ENCODE measurements at places on chromosomes 5 and 9.

DNA sequence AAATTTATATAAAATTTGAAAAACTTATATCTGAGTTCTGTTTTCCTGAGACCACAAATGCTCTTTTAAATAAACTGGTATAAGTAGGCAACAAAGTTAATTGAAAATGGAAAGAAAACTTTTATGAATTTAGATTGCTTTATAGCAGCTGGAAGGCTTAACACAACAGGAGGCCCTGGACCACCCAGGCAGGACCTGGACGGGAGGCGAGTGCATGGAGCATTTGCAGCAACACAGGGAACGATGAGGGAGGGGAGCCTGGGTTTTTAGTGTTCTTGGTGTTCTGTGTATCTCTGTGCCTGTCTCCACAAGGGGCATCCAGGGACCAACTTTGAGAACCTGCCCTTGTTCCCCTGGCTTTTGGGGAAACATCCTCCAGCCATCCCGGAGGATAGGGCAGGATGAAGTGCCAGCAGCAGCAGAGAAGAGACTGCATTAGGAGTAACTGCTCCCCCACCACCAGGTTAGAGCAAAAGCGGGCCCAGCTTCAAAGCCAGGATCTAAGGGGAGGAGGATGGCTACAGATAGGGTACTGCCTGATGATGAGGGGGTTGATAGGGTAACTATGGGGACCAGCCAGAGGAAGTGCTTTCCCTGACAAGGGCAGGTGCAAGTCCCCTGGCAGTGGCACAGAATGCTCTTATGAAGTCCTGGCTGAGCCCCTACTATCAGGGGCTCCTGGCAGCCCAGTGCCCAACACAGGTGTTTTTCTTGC is 6.7 kb upstream of the SPATA31E1 start:
- DNase-seq: no peak

- no peak for DNase-seq
These were observed 6.9 kb upstream of the ATP6V1G1 start for GRCh38 chr9:114580609-114581193.

- DNase-seq: no peak
These were observed 4.7 kb upstream of the SUSD1 start for GRCh38 chr9:112179816-112180215.

- DNase-seq: no peak
These were observed 52.6 kb downstream of the MTX3 start for GRCh38 chr5:79938468-79938867.

DNA sequence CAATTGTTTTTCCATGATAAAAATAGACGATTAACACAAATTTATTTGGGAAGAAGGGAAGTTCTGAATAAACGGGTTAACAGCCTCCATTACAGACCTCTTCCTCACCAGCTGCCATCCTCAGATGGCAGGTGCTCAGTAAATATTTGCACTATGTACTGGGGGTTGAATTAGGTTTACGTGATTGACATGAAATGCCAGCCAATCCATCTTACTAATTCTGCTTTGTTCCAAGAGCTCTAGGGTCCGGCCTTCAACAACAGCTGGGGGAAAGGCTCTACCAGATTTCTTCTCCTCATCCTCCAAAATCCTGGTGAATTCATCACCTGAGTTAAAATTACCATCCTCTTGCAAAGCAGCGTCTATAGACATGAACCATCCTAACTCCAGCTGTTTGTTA is 104.6 kb downstream of the MTX3 start:
- no peak for DNase-seq

GRCh38 chr5:18975624-18976023 is 1012.4 kb downstream of the CDH18 start:
- DNase-seq: no peak

DNA sequence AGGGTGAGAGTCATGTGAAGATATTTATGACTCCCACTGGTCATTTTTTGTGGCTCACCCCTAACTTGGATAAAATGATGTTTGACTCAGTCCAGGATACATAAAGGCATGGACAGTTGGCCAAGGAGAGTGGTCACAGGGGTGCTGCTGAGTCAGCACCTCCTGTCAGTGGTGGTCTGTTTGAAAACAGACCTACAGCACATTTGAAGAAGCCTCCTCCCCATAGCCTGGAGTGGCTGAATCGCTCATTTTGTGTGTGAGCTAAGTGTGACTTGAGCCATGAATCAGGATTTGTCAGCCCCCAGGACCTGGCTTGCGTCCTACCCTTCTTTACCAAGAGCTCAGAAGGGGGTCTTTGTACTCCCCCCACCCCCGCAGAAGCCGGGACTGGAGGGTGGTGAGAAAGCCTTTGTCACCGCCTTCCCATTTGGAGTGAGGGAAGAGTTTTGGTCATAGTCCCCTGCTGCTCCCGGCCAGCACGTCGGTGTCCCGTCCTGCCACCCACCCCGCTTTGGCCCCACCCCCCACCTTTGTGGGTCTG is 35.6 kb downstream of the TRIO start:
- no peak for DNase-seq

DNA sequence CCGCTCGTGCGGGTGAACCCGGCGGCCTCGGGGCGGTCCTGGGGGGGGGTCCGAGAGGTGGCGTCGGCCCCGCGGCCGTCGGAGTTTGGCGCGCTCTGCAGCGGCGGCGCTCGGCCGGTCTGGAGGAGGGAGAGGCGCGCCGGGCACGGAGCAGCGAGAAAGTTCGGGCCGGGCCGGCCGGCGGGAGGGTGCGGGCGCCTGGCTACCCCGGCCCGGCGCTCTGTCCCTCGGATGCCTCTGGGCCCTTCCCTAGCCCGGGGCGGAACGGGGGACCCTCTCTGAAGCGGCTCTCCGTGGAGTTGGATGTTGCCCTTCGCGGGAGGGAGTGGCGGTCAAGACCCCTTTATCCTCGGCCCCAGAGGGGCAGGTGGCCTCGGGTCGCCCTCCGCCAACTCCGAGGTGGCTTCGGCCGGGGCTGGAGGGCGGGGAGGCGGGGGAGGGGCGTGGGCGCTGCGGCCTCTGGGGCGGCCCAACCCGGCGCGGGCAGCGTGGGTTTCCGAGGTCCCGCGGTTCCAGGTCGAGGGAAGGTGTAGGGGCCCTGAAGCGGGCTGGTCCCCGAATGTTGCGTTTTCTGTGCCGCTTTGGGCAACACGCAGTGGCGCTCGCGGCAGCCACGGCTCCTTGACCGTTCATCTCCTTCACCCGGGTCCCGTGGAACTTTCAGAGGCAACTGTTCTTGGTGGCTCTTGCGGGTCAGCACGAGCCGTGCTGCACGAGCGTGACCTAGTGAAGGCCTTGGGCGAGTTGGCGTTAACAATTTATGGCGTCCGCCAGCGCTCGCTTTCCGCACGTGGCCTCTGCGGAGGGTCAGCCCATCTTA is 290.5 kb downstream of the DOCK8 start:
- no peak for DNase-seq

- DNase-seq: no peak
These were observed 92.0 kb downstream of the SPEF2 start for GRCh38 chr5:35709688-35710087.

DNA sequence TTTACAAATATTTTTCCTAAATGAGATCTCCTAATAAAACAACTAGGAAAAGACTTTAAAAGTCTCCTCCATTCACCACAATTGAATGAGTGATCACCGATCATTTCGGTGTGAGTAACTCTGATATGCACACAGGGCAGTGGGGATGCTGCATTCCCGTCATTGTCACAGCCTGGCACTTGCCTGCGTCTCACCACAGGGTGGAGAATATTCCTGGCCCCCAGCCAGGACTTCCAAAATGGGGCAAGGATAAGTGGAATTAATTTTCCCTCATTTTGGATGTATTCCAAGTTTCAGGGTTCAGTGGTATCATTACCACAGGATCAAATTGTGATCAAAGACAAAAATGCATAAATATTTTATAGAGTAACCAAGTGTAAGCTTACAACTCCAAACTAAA is 107.1 kb downstream of the CTNND2 start:
- DNase-seq: no peak

DNA sequence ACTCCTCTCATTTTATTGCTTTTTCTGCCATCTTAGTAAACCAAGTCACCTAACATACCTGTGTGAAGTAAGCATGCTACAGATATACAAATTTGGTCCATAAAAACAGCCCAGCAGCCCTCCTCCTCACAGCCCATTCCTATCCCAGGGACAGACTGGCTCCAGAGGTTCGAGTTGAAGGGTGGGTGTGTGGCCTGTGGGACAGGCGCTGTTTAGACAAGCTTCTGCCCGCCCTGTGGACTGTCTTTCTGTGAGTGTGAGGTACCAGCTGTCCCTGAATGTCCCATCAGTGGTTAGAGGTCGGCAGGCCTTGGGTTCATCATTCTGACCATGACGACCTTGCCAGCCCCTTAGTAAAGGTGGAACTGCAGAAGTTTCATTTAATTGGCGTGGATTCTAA is 82.0 kb downstream of the WNK2 start:
- DNase-seq: no peak

DNA sequence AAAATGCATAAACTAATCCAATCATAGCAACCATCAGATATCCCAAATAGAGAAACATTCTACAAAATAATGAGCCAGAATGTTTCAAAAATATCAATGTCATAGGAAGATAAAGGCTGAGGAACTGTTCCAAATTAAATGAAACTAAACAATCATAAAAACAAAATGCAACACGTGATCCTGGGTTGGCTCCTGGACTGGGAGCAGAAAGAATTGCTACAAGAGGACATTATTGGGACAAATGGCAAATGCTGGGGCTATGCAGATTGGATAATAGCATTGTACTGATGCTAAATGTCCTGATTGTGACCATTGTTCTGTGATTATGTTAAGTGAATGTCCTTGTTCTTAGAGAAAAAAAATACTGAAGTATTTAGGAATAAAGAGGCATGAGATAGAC is 54.2 kb upstream of the AKNA start:
- no peak for DNase-seq

GRCh38 chr9:6239694-6240093 is 24.1 kb downstream of the IL33 start:
- DNase-seq: no peak

- no peak for DNase-seq
These were observed 20.6 kb downstream of the LIX1 start for GRCh38 chr5:97121848-97122247.

GRCh38 chr5:131615957-131616356 is 19.1 kb downstream of the RAPGEF6 start:
- no peak for DNase-seq

DNA sequence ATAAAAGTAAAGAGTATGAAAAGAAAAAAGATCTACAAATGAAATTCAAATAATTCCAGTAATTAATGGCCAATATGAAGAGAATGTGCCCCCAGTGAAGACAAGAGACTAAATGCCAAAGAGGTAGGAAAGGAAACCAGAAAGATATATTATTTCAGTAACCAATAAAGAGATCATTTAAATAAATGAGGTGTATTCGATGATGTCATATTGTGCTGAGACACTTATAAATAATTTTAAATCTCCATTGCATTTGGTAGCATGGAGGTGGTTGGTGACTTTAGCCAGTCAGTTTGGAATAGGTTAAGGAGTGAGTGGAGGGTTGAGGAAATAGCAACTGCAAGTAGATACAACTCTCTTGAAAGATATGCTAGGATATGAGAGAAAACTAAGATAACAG is 417.7 kb upstream of the PTGER4 start:
- DNase-seq: no peak

- no peak for DNase-seq
These were observed 48.6 kb upstream of the ADCY2 start for GRCh38 chr5:7347377-7347776.

DNA sequence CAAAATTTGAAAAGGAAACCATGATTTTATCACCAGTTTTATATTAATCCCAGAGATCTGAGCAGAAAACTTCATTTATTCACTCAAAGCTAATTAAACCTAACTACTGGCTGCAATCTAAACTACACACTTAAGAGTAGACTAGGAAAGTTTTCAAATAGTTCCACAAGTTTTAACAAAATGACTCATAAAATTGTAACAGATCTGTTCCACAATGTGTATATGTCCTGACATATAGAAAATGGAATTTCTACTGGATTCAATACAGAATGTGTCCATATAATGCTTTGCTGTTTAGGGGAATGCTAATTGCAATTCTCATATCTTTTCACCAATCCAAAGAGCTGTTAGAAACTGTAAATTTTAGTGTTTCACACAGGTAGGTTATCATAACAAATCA is 40.3 kb upstream of the ADAMTSL1 start:
- no peak for DNase-seq

GRCh38 chr5:7868427-7868772 is 431 bp downstream of the FASTKD3 start:
- no peak for DNase-seq

GRCh38 chr5:169004551-169004950 is 296.4 kb downstream of the SLIT3 start:
- DNase-seq: no peak

GRCh38 chr5:167309941-167310517 is 981.4 kb upstream of the WWC1 start:
- DNase-seq: no peak

- no peak for DNase-seq
These were observed 204.0 kb upstream of the PRDM9 start for GRCh38 chr5:23303435-23303834.

DNA sequence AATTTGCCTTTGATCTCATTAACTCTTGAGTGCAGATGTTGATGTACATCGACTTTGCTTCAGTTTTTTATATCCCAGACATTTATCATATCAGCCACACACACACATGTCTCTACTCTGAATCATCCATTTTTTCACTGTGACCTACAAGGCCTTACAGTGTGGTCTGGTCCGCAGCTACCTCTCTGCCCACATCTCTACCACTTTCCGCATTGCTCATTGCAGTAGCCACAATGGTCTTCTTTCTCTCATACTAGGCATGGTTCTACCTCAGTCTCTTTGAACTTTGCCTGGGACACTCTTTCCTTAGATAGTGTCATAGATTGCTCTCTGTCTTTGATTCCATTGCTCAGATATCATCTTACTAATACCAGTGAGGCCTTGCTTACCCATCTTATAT is 87.9 kb upstream of the FSD1L start:
- DNase-seq: no peak

- peak; percentile 34 for DNase-seq
These were observed 106.5 kb upstream of the HAPLN1 start for GRCh38 chr5:83827111-83827557.

Data from AG04449 (cell line).